HCT116 (cell line): ENCODE measurements at places on chromosomes 6 and 20.

GRCh38 chr20:32382102-32382950 lies 24.2 kb downstream of the ASXL1 start:
- H3K4me3 ChIP-seq: no peak overlapping the region
- no peak for DNase-seq
- H3K27ac ChIP-seq: no peak overlapping the region
- no peaks in the 10 kb centered on the region for H3K27me3 ChIP-seq
- no peaks in the 10 kb centered on the region for H3K4me1 ChIP-seq
- H3K36me3 ChIP-seq: no peaks in the 10 kb centered on the region

DNA sequence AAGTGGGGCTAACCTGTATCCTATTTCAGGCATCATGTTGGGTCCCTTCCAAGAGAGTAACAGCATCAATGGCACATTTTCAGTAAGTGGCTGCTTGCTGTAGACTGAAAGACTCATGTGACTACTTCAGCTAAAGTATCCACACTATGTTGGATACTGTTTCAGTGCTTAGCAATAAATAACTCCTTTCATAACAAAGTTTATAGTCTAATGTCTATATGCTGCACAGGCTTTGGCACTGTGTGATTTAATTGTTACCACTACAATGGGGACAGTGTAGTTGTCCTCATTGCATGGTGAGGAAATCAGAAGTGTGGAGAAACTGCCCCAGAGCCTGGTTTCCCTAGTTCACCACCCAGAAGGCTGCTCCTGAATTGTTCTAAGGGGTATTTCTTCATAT lies 318.0 kb upstream of the PTCHD4 start:
- H3K27ac ChIP-seq: no peak overlapping the region
- H3K27me3 ChIP-seq: no peaks in the 10 kb centered on the region
- no peak overlapping the region for H3K4me3 ChIP-seq
- no peaks in the 10 kb centered on the region for H3K36me3 ChIP-seq

DNA sequence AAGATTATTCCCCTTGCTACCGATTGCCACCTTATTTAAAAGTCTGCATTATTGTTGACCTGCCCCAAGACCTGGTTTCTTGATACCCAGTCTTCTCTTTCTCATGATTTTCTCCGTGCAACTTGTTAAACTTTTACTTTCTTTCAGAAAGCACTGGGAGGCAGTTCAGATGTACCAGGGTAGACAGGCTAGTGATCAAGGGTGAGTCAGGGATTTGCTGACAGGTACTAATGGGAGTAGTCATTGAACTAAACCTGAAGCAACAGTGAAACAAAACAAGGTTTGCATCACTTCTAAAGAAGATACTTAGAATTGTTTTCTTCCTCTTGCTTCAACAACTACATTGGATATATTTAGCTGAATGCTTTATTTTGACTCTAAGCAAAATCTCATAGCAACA lies 124.4 kb downstream of the KCNQ5 start:
- H3K27ac ChIP-seq: no peak overlapping the region
- no peak for DNase-seq
- H3K27me3 ChIP-seq: peaks cover 13% of the 10 kb centered on the region; the same call in 1 of the 2 replicates
- no peaks in the 10 kb centered on the region for H3K36me3 ChIP-seq
- no peaks in the 10 kb centered on the region for H3K4me1 ChIP-seq

DNA sequence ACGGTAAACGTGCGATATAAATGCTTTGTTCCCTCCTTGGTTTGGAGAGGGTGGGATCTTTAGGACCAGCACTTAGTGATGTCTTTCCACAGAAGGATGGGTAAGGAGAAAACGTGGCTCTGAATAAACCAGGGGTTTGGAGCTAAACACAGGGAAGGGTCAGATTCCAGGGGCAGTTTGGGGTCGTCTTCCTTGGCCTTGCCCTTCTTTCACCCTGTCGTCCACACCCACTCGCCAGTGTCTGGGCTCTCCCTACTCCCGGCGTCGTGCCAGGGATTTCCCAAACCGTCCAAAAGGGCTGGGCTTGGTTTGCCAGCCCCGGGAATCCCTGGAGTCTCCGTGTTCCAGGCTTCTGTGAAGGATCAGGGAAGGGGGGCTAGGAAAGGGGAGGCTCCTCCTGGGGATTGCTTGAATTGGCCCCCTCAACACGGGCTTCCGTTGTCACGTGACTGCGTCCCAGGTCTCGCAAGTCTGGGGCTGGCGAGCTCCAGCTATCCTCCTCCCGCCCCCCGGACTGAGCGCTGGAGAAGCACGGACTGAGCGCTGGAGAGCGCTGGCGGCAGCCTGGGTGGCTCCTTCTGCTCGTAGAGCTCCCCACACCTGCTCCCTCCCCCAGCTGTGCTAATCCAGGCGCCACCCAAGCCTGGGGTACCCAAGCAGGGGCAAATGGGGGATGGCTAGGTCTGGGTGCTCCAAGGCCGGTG lies 9.4 kb upstream of the ARMC12 start:
- H3K4me1 ChIP-seq: peaks cover 46% of the 10 kb centered on the region
- H3K36me3 ChIP-seq: no peaks in the 10 kb centered on the region
- peak overlapping the region; percentile 66 for H3K4me3 ChIP-seq
- peak overlapping the region; percentile 96 for H3K27ac ChIP-seq

DNA sequence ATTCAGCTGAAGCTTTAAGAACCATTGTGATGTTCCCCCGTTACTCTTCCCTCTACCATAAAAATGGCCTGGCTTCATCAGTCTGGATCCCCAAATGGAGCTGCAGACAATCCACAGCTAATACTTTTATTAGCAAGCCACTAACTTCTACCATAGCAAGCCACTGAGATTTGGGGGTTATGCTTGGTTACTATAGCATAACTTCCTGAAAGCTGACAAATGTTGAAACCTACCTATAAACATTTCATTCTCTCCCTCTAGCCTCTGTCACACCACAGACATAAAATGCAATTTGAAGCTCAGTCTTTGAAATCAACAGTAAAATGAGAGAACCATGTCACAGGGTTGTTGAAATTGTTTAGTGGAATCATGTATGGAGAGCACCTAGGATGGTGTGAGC lies 3.0 kb upstream of the HTR1E start:
- peaks cover 30% of the 10 kb centered on the region for H3K27me3 ChIP-seq
- DNase-seq: no peak
- H3K4me3 ChIP-seq: no peak overlapping the region
- no peaks in the 10 kb centered on the region for H3K36me3 ChIP-seq
- no peak overlapping the region for H3K27ac ChIP-seq

- H3K4me1 ChIP-seq: peaks cover 15% of the 10 kb centered on the region
- DNase-seq: no peak
- no peak overlapping the region for H3K4me3 ChIP-seq
- no peaks in the 10 kb centered on the region; the same call in 1 of the 2 replicates for H3K36me3 ChIP-seq
- no peak overlapping the region for H3K27ac ChIP-seq
Observed at GRCh38 chr6:158663625-158664165, 13.8 kb downstream of the SYTL3 start.

DNA sequence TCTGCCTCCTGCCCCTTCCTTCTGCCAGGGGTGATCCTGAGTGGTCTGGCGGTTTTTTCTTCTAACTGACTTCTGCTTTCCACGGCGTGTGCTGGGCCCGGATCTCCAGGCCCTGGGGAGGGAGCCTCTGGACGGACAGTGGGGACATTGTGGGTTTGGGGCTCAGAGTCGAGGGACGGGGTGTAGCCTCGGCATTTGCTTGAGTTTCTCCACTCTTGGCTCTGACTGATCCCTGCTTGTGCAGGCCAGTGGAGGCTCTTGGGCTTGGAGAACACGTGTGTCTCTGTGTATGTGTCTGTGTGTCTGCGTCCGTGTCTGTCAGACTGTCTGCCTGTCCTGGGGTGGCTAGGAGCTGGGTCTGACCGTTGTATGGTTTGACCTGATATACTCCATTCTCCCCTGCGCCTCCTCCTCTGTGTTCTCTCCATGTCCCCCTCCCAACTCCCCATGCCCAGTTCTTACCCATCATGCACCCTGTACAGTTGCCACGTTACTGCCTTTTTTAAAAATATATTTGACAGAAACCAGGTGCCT lies 10.2 kb downstream of the SLC29A1 start:
- peaks cover 29% of the 10 kb centered on the region for H3K4me1 ChIP-seq
- H3K36me3 ChIP-seq: peaks cover 19% of the 10 kb centered on the region
- peak overlapping the region; percentile 41 for H3K27ac ChIP-seq
- no peak overlapping the region for H3K4me3 ChIP-seq
- no peaks in the 10 kb centered on the region for H3K27me3 ChIP-seq

GRCh38 chr6:159037756-159038290 lies 7.0 kb downstream of the TAGAP start:
- no peak overlapping the region for H3K27ac ChIP-seq
- no peaks in the 10 kb centered on the region for H3K4me1 ChIP-seq
- no peak overlapping the region for H3K4me3 ChIP-seq
- H3K36me3 ChIP-seq: no peaks in the 10 kb centered on the region
- DNase-seq: no peak

- H3K4me1 ChIP-seq: peaks cover 15% of the 10 kb centered on the region
- peak; percentile 50 for DNase-seq
- H3K4me3 ChIP-seq: peak within 1 kb of the TSS; percentile 79
- H3K27ac ChIP-seq: peak within 1 kb of the TSS; percentile 84
- no peaks in the 10 kb centered on the region for H3K27me3 ChIP-seq
Observed at GRCh38 chr20:34825530-34826362, at the start of gene NCOA6. NCOA6 (minus strand) TSS chr20:34825651; CDS start chr20:34782355, 43,296 bp downstream.

GRCh38 chr6:111661541-111662061 lies 55.9 kb upstream of the TRAF3IP2 start:
- H3K27ac ChIP-seq: no peak overlapping the region
- no peaks in the 10 kb centered on the region for H3K36me3 ChIP-seq
- no peaks in the 10 kb centered on the region for H3K4me1 ChIP-seq
- no peak overlapping the region for H3K4me3 ChIP-seq
- no peak for DNase-seq

GRCh38 chr20:25224941-25225340 lies 22.9 kb upstream of the PYGB start:
- no peak overlapping the region for H3K4me3 ChIP-seq
- DNase-seq: no peak
- H3K27ac ChIP-seq: no peak overlapping the region
- H3K36me3 ChIP-seq: 0 out of 2 replicates have a peak, but pooled peaks cover 3% of the 10 kb centered on the region

DNA sequence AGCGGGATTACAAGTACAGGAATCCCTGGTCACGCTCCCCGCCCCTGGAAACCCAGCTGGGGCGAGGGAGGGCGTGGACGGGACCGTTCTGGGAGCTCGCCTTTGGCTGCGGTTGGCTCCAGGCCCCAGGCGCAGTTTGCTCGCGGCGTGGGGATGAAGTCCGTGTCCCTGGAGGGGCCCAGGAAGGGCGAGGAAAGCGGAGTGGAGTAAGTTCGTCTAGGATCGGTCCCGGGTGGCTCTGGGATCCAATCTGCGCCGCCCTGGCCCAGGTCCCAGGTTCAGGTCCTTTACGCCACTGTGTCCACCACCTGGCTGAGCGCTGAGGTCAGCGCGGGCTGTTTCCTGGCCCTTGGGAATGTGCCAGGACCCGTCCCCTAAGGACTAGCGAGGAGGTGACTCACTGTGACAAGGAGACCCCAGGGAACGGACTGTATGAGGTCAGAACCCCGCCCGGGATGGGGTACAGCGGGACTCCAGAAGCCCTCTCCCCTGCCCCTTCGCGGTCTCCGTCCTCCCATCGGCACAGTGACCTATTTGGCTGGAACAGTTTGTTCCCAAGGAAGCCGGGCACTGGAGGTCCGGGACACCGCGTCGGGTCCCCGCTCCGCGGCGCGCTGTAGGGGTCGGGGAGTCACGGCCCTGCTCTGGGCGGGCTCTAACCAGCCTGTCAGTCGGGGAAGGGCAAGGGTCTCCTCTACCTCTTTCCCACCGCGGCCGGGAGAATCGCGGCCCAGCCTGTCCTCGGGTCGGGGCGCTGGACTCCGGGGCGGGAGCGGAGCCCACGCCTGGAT lies 724 bp downstream of the CDKN1A start:
- H3K27ac ChIP-seq: peak overlapping the region; percentile 64
- no peaks in the 10 kb centered on the region for H3K36me3 ChIP-seq
- no peaks in the 10 kb centered on the region for H3K27me3 ChIP-seq
- H3K4me3 ChIP-seq: peak overlapping the region; percentile 93
- peaks cover 60% of the 10 kb centered on the region for H3K4me1 ChIP-seq

GRCh38 chr6:166525567-166525966 lies 60.9 kb downstream of the RAMACL start:
- no peak for DNase-seq
- no peaks in the 10 kb centered on the region for H3K27me3 ChIP-seq
- H3K4me1 ChIP-seq: peaks cover 8% of the 10 kb centered on the region
- H3K4me3 ChIP-seq: no peak overlapping the region

DNA sequence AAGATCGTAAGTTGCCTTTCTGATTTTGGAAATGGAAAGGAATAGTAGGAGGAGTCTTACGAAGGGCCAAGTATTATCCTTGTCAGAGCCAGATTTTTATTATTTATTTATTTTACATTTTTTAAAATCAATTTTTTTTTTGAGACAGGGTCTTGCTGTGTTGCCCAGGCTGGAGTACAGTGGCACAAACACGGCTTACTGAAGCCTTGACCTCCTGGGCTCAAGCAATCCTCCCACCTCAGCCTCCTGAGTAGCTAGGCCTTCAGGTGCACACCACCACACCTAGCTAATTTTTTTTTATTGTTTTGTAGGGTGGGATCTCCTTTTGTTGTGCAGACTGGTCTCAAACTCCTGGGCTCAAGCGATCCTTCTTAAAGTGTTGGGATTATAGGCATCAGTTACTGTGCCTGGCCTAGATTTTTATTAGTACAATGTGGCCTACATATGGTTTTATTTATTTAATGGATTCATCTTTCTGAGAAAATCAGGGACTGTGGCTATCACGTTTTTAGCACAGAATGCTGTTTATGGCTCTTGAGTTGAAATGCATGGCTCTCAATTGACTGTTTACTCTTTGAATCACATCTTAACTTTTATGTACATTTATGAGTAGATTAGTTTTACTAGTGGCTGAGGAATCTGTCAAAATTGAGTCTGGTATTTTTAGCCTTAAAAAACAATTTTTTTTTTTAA lies 16.7 kb downstream of the CDC5L start:
- no peak overlapping the region for H3K4me3 ChIP-seq
- H3K36me3 ChIP-seq: peaks cover 32% of the 10 kb centered on the region
- DNase-seq: no peak
- no peaks in the 10 kb centered on the region for H3K27me3 ChIP-seq
- no peaks in the 10 kb centered on the region for H3K4me1 ChIP-seq

GRCh38 chr20:37377346-37378081 lies 31.6 kb downstream of the SRC start:
- H3K4me1 ChIP-seq: peaks cover 48% of the 10 kb centered on the region
- H3K27ac ChIP-seq: no peak overlapping the region
- no peaks in the 10 kb centered on the region for H3K27me3 ChIP-seq
- DNase-seq: no peak

DNA sequence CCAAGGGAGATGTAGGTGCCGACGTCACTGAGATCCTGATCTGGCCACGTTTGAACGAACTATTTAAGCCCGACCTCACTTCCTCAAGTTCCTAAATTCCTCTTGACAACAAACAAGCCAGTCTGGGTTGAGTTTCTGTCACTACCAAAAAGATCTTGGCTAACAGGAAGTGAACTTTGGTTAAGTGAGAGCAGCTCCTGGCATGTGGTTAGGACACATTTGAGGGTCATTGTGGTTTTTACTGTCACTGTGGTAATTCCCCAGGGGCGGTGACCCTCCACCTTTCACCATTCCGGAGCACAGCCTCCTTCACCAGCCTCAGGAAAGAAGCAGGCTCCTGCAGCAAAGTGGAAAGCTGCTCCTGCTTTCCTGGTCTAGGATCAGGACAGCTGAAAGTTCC lies 43.1 kb upstream of the ZNF831 start:
- H3K27me3 ChIP-seq: peaks cover 30% of the 10 kb centered on the region; the same call in 1 of the 2 replicates
- H3K36me3 ChIP-seq: no peaks in the 10 kb centered on the region
- DNase-seq: no peak
